MM.1S (cell line): ENCODE measurements at places on chromosomes 3 and 15.
A peak's percentile ranks its signal among the peaks of the same experiment; 100 is the strongest.

DNA sequence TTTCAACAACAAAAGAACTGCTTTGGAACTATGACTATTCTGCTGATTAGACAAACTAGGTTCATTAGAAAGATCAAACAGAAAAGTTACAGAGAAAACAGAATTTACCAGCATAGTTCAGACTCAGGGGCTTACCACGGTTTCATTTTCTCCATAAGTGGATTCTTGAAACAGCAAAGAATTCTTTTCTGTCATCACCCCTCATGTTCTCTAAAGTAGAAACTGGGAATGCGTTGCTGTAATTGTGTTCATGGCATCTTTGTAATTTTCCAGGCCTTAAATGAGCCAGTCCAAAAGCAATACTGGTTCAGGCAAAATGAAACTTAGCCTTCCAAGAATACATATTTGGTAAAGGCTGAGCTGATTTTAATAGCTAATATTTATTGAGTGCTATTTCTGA is 287.8 kb downstream of the CHL1 start:
- H3K27ac ChIP-seq, result no peak overlapping the region
- H3K27me3 ChIP-seq, result no peaks in the 10 kb centered on the region
- H3K4me1 ChIP-seq, result no peaks in the 10 kb centered on the region
- no peak overlapping the region for H3K4me3 ChIP-seq
- no peak for DNase-seq
- no peaks in the 10 kb centered on the region for H3K36me3 ChIP-seq

- no peak overlapping the region for H3K4me3 ChIP-seq
- no peaks in the 10 kb centered on the region for H3K27me3 ChIP-seq
- no peak overlapping the region for H3K27ac ChIP-seq
- H3K4me1 ChIP-seq, result no peaks in the 10 kb centered on the region
- DNase-seq, result no peak
These were observed 39.4 kb downstream of the FOXL2 start for GRCh38 chr3:138907539-138907938.

DNA sequence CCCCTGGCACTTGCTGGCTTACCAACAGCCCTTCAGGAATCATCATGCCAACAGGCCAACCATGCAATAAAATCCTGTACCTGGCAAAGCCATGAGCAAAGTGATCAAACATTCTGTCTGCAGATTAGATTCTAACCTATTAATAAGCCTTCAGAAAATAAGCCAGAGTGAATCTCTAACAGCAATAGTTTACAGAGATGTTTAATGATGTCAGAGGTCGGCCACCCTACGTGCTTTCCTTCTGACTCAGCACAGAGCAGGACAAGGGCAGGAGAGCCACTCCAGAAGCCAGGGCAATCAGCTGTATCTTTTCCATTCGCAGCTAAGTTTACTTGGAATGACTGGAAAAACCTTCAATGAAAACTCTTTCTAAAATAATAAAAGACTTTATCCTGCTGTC is 13.1 kb downstream of the COL8A1 start:
- DNase-seq, result no peak
- H3K36me3 ChIP-seq, result no peaks in the 10 kb centered on the region
- peaks cover 8% of the 10 kb centered on the region for H3K4me1 ChIP-seq
- no peaks in the 10 kb centered on the region for H3K27me3 ChIP-seq
- H3K4me3 ChIP-seq, result no peak overlapping the region

- H3K36me3 ChIP-seq, result 0 out of 2 replicates have a peak, but pooled peaks cover 4% of the 10 kb centered on the region
- H3K27ac ChIP-seq, result peak overlapping the region; percentile 69
- H3K4me1 ChIP-seq, result peaks cover 26% of the 10 kb centered on the region
These were observed 12.9 kb downstream of the PCYT1A start for GRCh38 chr3:196274585-196274984.

DNA sequence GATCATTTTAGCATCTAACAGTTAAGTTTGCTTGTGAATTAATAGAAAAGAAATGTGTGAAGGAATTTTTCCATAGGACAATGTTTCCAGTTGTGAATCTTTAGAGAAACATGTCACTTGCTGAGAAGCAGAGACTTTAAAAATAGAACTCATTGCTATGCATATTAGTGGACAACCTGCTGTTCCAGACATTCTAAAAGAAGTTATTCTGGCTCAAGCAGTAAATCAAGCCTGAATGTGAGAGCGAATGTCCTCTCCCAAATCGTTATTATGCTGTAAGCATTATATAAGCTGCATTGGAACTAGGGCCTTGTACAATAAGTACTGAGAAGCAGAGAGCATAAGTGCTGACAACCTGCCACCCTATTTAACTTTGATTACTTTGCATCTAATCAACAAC is 990.9 kb downstream of the PLOD2 start:
- no peaks in the 10 kb centered on the region for H3K4me1 ChIP-seq
- no peak for DNase-seq
- H3K4me3 ChIP-seq, result no peak overlapping the region
- H3K36me3 ChIP-seq, result no peaks in the 10 kb centered on the region
- H3K27ac ChIP-seq, result no peak overlapping the region

DNA sequence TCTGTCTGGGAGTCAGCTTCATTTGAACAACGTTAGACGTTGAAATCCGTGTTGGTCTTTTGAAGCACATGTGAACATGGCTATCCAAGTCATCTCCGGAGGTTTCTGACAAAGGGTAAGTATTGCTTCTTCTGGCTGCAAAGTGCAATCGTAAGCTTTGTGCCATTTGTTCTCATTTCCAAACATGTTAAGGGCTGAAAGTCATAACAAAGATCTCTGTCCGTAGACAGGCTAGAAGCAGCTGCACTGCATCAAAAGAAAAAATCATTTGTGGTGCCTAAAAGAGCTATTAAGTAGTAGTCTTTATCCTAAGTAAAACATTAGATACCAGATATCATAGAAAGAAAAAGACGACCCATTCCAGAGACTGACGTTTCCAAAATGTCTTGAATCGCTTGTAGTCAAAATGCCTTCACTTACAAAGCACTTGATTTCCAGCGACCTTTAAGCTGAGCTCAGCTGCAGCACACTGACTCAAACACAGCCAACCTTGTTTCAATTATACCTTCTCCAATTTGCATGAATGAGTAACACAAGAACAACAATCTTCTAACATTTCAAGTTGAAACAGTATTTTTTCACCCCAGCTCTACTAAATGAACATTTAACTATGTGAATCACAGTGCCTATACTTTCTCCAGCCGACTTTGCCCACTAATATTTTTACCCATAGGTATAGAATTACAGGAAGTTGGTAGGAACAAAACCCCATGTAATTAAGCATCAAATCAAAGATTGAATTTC is 76.6 kb downstream of the NEDD4 start:
- H3K4me1 ChIP-seq, result no peaks in the 10 kb centered on the region
- no peak overlapping the region for H3K4me3 ChIP-seq
- H3K27ac ChIP-seq, result no peak overlapping the region
- no peaks in the 10 kb centered on the region for H3K27me3 ChIP-seq

DNA sequence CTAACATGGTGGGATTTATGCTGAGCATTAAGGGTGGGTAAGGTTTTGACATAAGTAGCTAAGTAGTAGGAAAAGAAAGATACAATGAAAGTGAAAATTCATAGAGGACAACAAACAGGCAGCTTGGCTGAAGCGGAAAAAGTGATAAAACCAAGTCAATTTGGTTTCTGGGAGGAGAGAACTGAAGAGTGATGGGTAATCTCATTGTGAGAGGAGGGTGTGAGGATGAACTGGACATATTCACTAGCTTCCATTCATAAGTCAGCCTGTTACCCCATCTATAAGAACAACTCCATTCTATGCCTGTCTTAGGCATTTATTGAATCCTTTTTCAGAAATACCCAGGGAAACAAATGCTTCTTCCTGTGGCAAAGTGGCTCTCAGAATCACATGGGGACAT is 67.1 kb upstream of the BBX start:
- no peaks in the 10 kb centered on the region for H3K36me3 ChIP-seq
- H3K27me3 ChIP-seq, result no peaks in the 10 kb centered on the region
- no peak overlapping the region for H3K27ac ChIP-seq
- H3K4me1 ChIP-seq, result no peaks in the 10 kb centered on the region
- no peak for DNase-seq

DNA sequence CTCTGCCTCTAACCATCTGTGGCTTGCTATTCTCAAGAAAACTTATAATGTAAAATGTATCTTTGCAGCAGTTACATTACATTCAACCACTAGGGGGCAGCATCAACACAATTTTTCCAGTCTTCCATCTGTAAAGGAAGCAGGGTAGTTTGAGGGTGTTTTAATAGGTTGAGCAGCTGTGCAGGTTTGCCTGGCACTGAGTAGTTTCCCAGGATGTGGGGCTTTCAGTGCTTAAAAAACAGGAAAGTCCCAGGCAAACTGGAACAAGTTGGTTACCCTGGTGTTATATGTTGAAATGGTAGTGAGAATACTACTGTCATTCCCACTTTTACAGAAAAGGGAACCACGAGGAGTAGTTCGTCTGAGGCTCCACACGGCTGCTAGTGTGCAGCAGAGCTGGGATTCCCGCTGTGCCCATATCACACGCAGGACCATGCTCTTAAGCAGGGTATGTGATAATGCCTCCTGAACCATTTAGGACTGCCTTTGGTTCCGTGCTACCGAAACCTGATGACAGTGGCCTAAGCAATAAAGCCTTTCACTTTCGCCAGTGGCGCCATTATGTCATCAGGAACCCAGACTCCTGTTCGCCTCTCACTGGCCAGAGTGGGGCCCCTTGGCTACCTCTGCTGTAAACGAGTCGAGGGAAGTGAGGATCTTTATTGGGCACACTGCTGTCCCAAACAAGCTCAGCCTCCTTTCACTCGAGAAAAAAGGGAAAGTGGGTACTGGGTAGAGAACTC is 64.7 kb upstream of the ZBTB38 start:
- no peaks in the 10 kb centered on the region for H3K36me3 ChIP-seq
- no peaks in the 10 kb centered on the region for H3K27me3 ChIP-seq
- peak overlapping the region; percentile 64 for H3K4me3 ChIP-seq
- H3K4me1 ChIP-seq, result peaks cover 13% of the 10 kb centered on the region
- H3K27ac ChIP-seq, result peak overlapping the region; percentile 22; the same call in 1 of the 2 replicates
- DNase-seq, result peak; percentile 84

GRCh38 chr15:29095746-29096145 is 173.9 kb downstream of the NSMCE3 start:
- no peaks in the 10 kb centered on the region for H3K27me3 ChIP-seq
- no peaks in the 10 kb centered on the region for H3K4me1 ChIP-seq
- H3K36me3 ChIP-seq, result no peaks in the 10 kb centered on the region
- no peak overlapping the region for H3K4me3 ChIP-seq
- no peak for DNase-seq

DNA sequence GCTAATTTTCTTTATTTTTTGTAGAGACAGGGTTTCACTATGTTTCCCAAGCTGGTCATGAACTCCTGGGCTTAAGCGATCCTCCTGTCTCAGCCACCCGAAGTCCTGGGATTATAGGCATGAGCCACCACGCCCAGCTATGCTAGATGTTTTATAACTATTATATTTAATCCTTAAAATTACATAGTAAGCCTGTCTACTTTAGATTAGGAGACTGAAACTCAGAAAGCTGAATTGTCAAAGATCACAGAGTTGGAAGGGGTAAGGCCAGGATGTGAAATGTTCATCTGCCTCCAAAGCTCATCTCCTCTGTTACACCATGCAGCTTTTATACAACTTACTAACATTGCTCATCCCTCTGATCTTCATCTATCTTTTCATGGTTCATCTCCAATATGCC is 89.8 kb downstream of the MAP2K5 start:
- no peaks in the 10 kb centered on the region for H3K4me1 ChIP-seq
- DNase-seq, result no peak
- no peaks in the 10 kb centered on the region for H3K27me3 ChIP-seq
- H3K4me3 ChIP-seq, result no peak overlapping the region
- H3K27ac ChIP-seq, result no peak overlapping the region
- H3K36me3 ChIP-seq, result no peaks in the 10 kb centered on the region

DNA sequence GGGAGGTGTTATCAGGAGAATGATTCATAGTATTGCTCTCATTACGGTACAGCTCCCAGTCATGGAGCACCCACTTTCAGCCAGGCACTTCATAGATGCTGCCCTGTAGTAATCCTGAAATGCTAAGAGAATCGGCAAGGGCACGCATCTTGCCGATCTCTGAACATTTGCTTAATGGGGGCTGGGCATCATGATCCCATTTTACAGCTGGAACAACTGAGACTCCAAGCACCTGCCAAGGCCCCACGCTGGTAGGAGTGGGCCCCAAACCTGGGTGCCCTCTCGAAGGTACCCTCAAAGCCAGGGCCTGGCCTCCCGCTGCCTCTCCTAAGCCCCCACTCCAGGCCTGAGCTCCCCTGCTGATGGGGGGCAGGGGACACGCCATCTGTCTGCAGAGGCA is 47.3 kb downstream of the RPN1 start:
- DNase-seq, result no peak
- no peaks in the 10 kb centered on the region for H3K27me3 ChIP-seq
- H3K27ac ChIP-seq, result no peak overlapping the region
- no peaks in the 10 kb centered on the region for H3K36me3 ChIP-seq
- H3K4me3 ChIP-seq, result no peak overlapping the region
- no peaks in the 10 kb centered on the region for H3K4me1 ChIP-seq

- no peaks in the 10 kb centered on the region for H3K36me3 ChIP-seq
- H3K4me1 ChIP-seq, result no peaks in the 10 kb centered on the region
- H3K27ac ChIP-seq, result no peak overlapping the region
- H3K27me3 ChIP-seq, result no peaks in the 10 kb centered on the region
- H3K4me3 ChIP-seq, result no peak overlapping the region
- no peak for DNase-seq
These were observed 99.6 kb downstream of the SLC25A26 start for GRCh38 chr3:66320390-66320789.

- no peak for DNase-seq
- no peaks in the 10 kb centered on the region for H3K4me1 ChIP-seq
- H3K27me3 ChIP-seq, result no peaks in the 10 kb centered on the region
- H3K36me3 ChIP-seq, result no peaks in the 10 kb centered on the region
These were observed 48.0 kb upstream of the APEH start for GRCh38 chr3:49626101-49626581.

DNA sequence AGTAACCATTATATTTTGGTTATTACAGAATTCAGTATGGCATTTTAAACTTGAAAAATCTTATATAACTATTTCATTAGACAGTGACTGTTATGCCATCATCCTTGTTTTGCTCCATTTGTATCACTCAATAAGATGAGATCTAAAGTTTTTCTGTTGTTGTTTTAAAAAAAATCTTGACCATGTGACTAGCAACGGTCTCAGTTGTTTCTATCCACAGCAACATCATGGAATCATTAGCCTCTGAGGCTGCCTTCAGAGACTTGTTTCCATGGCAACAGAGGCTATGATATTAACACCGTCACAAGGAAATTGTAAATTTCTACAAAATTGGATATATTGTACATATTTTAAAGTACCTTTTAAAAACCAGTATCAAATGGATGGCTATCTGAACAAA is 129.8 kb downstream of the DLG1 start:
- H3K4me3 ChIP-seq, result no peak overlapping the region
- H3K27me3 ChIP-seq, result no peaks in the 10 kb centered on the region
- H3K27ac ChIP-seq, result no peak overlapping the region
- H3K4me1 ChIP-seq, result no peaks in the 10 kb centered on the region
- H3K36me3 ChIP-seq, result no peaks in the 10 kb centered on the region

GRCh38 chr3:5694266-5694665 is 506.8 kb downstream of the EDEM1 start:
- H3K36me3 ChIP-seq, result no peaks in the 10 kb centered on the region
- no peaks in the 10 kb centered on the region for H3K27me3 ChIP-seq
- no peak for DNase-seq
- no peak overlapping the region for H3K4me3 ChIP-seq
- no peaks in the 10 kb centered on the region for H3K4me1 ChIP-seq
- H3K27ac ChIP-seq, result no peak overlapping the region

- no peaks in the 10 kb centered on the region for H3K4me1 ChIP-seq
- no peak for DNase-seq
- H3K27ac ChIP-seq, result no peak overlapping the region
- H3K4me3 ChIP-seq, result no peak overlapping the region
- H3K36me3 ChIP-seq, result no peaks in the 10 kb centered on the region
These were observed 50.6 kb upstream of the SPATA16 start for GRCh38 chr3:173191611-173192010.

- H3K27ac ChIP-seq, result no peak overlapping the region
- no peak for DNase-seq
- no peaks in the 10 kb centered on the region for H3K4me1 ChIP-seq
- no peaks in the 10 kb centered on the region for H3K36me3 ChIP-seq
These were observed 1059.7 kb downstream of the ZPLD1 start for GRCh38 chr3:103494512-103494911.
